ENCODE measurements at places on chromosomes 2 and 18.

DNA sequence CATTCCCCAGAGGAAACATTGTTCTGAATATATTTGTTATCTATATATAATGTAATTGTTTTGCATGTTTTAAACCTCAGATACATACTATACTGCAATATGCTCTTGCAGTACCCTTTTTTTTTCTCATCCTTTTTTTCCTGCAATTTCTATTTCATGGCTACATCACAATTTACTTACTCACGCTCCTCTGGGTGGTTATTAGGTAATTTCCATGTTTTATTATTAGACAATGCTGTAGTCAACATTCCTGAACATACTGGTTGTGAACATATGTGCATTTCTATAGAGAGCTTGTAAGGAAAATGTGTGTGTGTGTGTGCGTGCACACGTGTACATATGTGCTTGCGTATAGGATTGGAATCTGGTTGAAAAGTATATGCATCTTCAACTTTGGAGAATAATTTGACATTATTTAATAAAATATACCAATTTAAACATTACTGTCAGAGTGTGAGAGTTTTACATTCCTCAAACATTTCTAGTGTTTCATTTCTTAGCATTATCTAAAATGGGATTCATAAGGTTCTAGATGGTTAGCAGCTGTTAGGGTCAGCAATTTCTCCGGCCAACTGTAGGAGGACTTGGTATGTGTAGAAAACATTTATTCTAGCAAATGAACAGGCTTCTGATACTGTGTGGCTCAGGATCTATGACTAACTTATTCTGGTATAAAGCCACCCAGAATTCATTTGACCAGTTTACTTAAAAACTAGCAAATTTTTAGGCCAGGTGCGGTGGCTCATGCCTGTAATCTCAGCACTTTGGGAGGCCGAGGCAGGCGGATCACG, 22.4 kb downstream of the NCOA1 start:
- no peaks in the 10 kb centered on the region for H3K27me3 ChIP-seq
- no peaks in the 10 kb centered on the region for H3K36me3 ChIP-seq
- no peak overlapping the region for H3K27ac ChIP-seq
- H3K4me3 ChIP-seq, result no peak overlapping the region

DNA sequence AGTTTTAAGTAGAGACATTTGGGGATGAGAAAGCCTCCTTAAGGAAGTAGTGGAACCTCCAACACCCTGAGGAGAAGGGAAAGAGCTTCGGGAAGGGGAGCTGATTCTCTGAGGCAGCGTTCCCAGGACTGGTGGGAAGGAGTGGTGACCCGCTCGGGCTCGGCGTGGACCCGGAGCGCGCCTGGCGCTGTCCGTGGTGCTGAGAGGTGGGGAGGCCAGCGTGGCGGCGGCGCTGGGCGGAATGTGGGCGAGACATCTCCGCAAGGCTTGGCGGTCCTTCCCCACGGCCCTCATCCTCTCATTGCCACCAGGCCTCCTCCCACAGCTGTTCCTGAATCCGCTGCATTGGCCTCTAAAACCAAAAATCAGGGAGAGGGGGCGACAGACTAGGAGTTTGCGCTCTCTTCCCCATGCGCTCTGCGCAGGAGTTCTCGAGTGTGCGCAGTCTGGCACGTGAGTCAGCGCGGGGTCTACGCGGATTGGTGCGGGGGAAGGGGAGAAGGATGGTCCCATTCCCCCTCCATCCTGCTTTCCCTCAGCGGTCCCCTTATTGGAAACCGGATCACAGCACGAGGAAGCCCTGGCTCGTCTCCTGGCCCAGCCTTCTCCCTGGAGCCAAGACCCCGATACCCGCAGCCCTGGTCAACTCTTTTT, 857 bp downstream of the RESP18 start:
- H3K4me3 ChIP-seq, result no peak overlapping the region
- H3K27me3 ChIP-seq, result peaks cover 99% of the 10 kb centered on the region
- peak; percentile 84 for DNase-seq
- H3K27ac ChIP-seq, result no peak overlapping the region

- no peak overlapping the region for H3K4me3 ChIP-seq
- no peaks in the 10 kb centered on the region for H3K36me3 ChIP-seq
- H3K4me1 ChIP-seq, result no peaks in the 10 kb centered on the region
- no peak for DNase-seq
- no peaks in the 10 kb centered on the region for H3K27me3 ChIP-seq
Measured at GRCh38 chr2:170377500-170378207, 199.7 kb downstream of the MYO3B start.

DNA sequence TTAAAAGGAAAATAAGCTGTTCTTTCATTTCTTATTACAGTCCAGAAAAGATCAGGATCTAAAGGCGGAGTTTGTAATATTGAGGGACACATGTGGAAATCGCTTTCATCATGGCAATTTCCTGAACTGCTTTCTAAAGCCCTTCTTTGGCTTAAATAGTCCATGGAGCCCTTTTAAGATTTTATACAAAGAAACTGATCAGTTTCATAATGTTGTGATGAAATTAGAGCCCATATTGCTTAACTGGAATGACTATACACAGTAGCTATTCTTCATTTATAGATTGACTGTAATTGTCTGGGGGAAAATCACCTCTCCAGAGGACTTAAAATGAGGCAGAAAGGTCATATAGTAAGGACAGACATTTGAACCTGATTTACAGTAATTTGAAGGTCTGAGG, 322.2 kb downstream of the ETAA1 start:
- H3K4me1 ChIP-seq, result no peaks in the 10 kb centered on the region
- DNase-seq, result no peak
- H3K36me3 ChIP-seq, result no peaks in the 10 kb centered on the region
- no peak overlapping the region for H3K27ac ChIP-seq
- no peaks in the 10 kb centered on the region for H3K27me3 ChIP-seq

GRCh38 chr2:67752199-67752598, 310.6 kb downstream of the C1D start:
- H3K36me3 ChIP-seq, result no peaks in the 10 kb centered on the region
- DNase-seq, result no peak
- H3K4me3 ChIP-seq, result no peak overlapping the region
- no peak overlapping the region for H3K27ac ChIP-seq

- no peak overlapping the region for H3K27ac ChIP-seq
- peaks cover 24% of the 10 kb centered on the region for H3K4me1 ChIP-seq
- H3K4me3 ChIP-seq, result no peak overlapping the region
- H3K27me3 ChIP-seq, result no peaks in the 10 kb centered on the region
Measured at GRCh38 chr2:44392338-44392943, 30.7 kb downstream of the CAMKMT start.

- H3K27ac ChIP-seq, result no peak overlapping the region
- DNase-seq, result no peak
- no peaks in the 10 kb centered on the region for H3K27me3 ChIP-seq
- H3K4me3 ChIP-seq, result no peak overlapping the region
Measured at GRCh38 chr2:240472078-240472790, 36.8 kb downstream of the GPC1 start.

GRCh38 chr2:27710640-27711430, 47.1 kb downstream of the SLC4A1AP start:
- no peaks in the 10 kb centered on the region for H3K4me1 ChIP-seq
- H3K27me3 ChIP-seq, result peaks cover 7% of the 10 kb centered on the region
- H3K4me3 ChIP-seq, result no peak overlapping the region
- H3K27ac ChIP-seq, result no peak overlapping the region
- no peaks in the 10 kb centered on the region for H3K36me3 ChIP-seq

- H3K27ac ChIP-seq, result no peak overlapping the region
- no peak overlapping the region for H3K4me3 ChIP-seq
- H3K27me3 ChIP-seq, result no peaks in the 10 kb centered on the region
- H3K36me3 ChIP-seq, result no peaks in the 10 kb centered on the region
- no peaks in the 10 kb centered on the region for H3K4me1 ChIP-seq
Measured at GRCh38 chr2:132936791-132937190, 266.8 kb upstream of the LYPD1 start.

DNA sequence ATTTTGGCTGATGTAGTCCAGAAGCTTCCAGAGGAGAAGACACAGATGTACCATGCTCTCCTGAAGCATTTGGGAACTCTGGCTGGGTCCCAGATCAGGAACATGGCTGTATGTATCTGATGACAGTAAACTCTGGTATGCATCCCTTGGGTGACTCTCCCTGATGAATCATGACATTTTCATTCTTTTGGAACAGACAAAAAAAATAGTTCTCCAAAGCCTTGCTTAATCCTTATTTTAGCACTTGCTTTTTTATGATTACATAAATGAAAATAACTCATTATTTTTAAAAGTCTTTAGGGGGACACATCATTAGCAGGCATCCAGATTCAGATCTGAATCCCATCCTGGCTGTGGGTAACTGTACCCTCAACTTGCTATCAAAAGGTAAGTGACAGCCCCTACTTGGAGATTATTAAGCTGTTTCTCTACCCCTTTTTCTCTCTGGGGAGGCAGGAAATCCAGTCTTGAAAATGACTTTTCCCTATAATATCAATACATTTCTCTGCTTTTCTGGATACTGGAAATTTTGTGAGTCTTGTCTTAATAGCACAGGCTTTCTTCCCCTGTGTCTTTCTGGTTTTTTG, 23.3 kb downstream of the AOX1 start:
- H3K36me3 ChIP-seq, result no peaks in the 10 kb centered on the region
- no peaks in the 10 kb centered on the region for H3K4me1 ChIP-seq
- no peaks in the 10 kb centered on the region for H3K27me3 ChIP-seq
- H3K27ac ChIP-seq, result no peak overlapping the region
- no peak overlapping the region for H3K4me3 ChIP-seq

DNA sequence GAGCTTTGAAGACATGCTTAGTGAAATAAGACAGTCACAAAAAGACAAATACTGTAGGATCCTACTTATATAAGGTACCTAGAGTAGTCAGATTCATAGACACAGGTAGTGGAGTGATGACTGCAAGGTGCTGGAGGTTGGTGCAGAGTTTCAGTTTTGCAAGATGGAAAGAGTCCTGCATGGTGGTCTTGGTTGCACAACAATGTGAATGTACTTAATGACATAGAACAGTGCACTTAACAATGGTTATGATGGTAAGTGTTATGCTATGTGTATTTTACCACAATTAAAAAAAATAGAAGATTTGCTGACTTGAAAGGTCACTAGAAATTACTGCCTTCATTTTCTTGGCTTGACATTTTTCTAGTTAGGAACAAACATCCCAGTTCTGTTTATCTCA, 9.5 kb downstream of the CERS6 start:
- H3K27ac ChIP-seq, result no peak overlapping the region
- no peaks in the 10 kb centered on the region for H3K27me3 ChIP-seq
- H3K4me3 ChIP-seq, result no peak overlapping the region
- H3K36me3 ChIP-seq, result no peaks in the 10 kb centered on the region
- DNase-seq, result no peak

GRCh38 chr2:233418052-233418760, 63.9 kb downstream of the DGKD start:
- H3K4me3 ChIP-seq, result no peak overlapping the region
- DNase-seq, result no peak
- peaks cover 10% of the 10 kb centered on the region for H3K4me1 ChIP-seq
- H3K36me3 ChIP-seq, result no peaks in the 10 kb centered on the region

DNA sequence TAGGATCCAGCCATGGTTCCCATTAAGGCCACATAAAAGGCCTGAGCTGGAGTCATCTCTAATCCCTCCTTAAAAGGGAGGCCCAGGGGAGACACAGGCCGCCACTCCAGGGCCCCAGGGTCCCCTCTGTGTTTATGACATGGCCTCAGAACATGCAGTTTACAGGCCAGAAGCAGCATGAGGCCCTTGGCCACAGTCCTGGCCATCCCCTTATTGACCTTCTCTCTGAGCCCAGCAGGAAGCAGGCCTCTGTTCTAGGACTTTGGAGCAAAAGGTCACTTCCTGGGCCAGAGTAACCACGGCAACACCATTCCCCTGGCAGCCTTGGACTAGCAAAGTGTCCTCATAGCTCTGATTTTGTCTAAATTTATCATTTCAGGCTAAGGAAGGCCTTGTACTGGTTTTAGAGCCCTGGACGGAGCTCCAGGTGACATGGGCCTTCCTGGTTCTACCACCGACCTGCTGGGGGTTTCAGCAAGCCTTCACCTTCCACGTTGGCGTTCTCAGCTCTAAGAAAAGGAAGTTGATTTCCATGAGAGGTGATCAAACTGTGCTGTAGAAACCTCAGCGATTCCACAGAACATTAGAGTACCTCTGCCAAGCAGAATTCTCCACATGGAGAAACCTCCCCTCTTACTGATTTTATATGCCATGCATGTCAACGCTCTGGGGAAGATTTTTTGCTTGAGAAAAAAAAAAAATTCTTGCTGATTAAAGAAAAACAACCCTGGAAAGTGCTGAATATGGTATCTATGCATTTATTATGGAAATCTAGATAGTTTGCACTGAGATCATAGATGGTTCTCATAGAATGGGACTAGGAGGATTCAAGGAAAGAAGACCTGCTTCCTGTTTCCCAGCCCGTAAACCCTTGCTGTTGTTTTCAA, 53.7 kb downstream of the HS1BP3 start:
- peaks cover 44% of the 10 kb centered on the region for H3K4me1 ChIP-seq
- peaks cover 58% of the 10 kb centered on the region for H3K27me3 ChIP-seq
- no peak overlapping the region for H3K4me3 ChIP-seq
- DNase-seq, result no peak
- no peaks in the 10 kb centered on the region for H3K36me3 ChIP-seq
- H3K27ac ChIP-seq, result no peak overlapping the region

GRCh38 chr2:45722477-45722876, 71.0 kb downstream of the PRKCE start:
- no peaks in the 10 kb centered on the region for H3K27me3 ChIP-seq
- no peak overlapping the region for H3K4me3 ChIP-seq
- no peak overlapping the region for H3K27ac ChIP-seq
- no peaks in the 10 kb centered on the region for H3K4me1 ChIP-seq
- DNase-seq, result no peak

GRCh38 chr2:131016826-131017741, 76.2 kb downstream of the FAM168B start:
- no peak for DNase-seq
- H3K4me3 ChIP-seq, result no peak overlapping the region
- no peaks in the 10 kb centered on the region for H3K27me3 ChIP-seq
- H3K27ac ChIP-seq, result no peak overlapping the region
- no peaks in the 10 kb centered on the region for H3K36me3 ChIP-seq

GRCh38 chr2:54258166-54258565, 2.1 kb upstream of the TSPYL6 start:
- H3K36me3 ChIP-seq, result no peaks in the 10 kb centered on the region
- H3K4me3 ChIP-seq, result no peak overlapping the region
- DNase-seq, result no peak

DNA sequence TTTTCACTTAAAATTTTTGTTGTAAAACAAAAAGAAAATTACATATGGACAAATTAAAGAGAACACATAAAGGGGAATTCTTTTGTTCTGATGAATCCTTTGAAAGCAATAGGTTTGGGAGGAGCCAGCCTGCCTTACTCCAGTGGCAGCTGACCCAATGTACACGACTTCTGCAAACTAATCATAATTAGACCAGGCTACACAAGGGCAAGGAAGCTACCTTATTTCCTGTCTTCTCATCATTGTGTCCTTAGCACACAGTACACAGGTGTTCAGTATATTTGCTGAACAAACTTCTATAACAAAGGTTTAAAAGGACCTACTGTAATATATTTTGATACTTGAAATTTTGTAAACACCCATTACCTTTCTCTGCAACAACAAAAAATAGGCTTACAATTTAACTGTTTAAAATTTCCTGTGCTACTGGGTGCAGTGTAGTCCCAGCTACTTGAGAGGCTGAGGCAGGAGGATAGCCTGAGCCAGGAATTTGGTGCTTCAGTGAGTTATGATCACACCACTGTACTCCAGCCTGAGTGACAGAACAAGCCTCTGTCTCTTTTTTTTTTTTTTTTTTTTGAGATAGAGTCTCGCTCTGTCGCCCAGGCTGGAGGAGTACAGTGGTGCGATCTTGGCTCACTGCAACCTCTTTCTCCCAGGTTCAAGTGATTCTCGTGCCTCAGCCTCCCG, 18.9 kb downstream of the KCNG3 start:
- H3K36me3 ChIP-seq, result no peaks in the 10 kb centered on the region
- H3K27ac ChIP-seq, result no peak overlapping the region
- no peak overlapping the region for H3K4me3 ChIP-seq
- DNase-seq, result no peak
- H3K27me3 ChIP-seq, result no peaks in the 10 kb centered on the region
